ENCODE measurements at places on chromosomes 2 and 18.

- DNase-seq, result no peak
These were observed 540.7 kb upstream of the NETO1 start for GRCh38 chr18:73408469-73408868.

- DNase-seq, result no peak
These were observed 603.7 kb upstream of the GCFC2 start for GRCh38 chr2:76314271-76315020.

- DNase-seq, result no peak
These were observed 61.2 kb downstream of the FARSB start for GRCh38 chr2:222594679-222595078.

DNA sequence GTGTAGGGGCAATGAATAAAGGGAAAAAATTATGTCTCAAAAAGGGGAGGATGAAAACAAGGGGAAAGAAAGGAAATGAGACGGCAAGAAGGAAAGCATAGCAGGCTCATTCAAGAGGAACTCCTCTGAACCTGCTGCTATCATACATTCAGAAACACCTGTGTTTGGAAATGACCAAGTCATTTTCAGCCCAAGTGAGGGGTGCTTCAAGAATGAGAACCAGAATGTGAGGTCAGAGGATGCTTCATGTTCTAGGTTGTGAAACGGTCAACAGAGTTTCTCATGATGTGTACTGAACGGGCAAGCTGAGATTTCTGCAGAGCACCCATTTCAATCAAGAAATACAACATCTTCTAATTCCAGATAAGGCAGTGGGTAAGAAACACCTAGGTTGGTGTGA is 1367.2 kb upstream of the CELF4 start:
- no peak for DNase-seq

DNA sequence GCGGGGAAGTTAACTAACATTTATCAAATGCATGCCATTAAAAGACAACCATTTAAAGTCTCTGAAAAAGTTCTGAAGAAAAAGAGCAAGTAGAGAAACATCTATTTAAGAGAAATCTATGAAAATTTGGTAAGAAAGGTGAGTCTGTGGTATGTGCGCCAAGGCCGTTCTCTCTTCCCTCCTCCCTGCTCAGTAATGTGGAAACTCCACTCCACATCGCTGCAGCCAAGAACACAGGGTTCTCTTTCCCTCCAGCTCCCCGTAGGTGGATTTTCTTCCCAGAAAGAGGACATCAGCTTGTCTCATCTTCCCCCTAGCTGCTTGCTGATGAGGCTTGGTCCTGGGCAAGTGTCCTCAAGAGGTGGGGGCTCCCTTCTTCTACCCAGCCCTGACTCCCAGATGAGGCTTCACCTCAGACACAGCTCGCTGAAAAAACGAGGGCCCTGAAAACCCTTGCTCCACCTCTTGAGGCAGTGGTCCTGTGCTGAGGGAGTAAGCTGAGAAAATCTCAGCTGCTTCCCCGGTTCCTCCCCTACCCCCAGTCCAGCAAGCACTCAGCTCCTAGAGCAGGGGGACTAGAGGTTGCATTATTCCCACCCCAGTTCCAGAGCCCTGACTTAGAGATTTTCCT is 45.8 kb upstream of the PTPRM start:
- DNase-seq, result no peak

DNA sequence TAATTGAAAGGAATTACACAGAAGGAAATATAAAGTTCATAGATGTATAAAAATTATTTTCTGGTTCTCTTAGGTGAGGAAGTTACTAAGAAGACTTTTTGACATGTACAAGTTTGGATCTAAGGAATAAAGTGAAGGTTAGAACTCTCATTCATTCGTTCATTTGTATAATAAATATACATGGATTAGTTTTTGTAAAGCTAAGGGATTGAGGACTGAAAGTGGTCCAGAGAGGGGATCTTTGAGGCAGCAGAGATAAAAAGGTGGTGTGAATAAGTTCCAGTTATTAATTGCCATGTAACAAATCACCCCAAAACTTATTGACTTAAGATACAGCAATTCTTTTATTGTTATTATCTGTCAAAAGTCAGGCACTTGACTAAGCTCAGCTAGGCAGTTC is 110.1 kb upstream of the CELF4 start:
- DNase-seq, result no peak

- peak; percentile 42 for DNase-seq
These were observed 582.4 kb upstream of the RAB6C start for GRCh38 chr2:129396980-129397599.

GRCh38 chr2:142222715-142223114 is 91.9 kb upstream of the LRP1B start:
- no peak for DNase-seq

GRCh38 chr2:143779021-143779420 is 649.8 kb downstream of the ARHGAP15 start:
- DNase-seq, result no peak

GRCh38 chr2:230830428-230830827 is 34.3 kb upstream of the ITM2C start:
- no peak for DNase-seq

DNA sequence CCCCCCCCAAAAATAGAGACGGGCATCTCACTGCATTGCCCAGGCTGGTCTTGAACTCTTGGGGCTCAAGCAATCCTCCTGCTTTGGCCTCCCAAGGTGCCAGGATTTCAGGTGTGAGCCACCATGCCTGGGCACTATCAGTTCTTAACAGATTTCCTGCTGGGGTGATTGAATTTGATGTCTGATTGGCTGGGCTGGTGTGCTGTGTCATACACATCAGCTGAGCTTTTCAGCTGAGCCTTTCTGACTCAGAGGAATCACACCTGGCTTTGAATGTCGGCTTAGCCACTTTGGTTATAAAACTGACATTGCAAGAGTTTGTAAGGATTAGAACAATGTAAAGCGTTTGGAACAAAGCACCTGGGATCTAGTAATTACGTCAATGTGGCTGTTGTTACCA is 18.9 kb downstream of the NCAPH start:
- DNase-seq, result no peak

DNA sequence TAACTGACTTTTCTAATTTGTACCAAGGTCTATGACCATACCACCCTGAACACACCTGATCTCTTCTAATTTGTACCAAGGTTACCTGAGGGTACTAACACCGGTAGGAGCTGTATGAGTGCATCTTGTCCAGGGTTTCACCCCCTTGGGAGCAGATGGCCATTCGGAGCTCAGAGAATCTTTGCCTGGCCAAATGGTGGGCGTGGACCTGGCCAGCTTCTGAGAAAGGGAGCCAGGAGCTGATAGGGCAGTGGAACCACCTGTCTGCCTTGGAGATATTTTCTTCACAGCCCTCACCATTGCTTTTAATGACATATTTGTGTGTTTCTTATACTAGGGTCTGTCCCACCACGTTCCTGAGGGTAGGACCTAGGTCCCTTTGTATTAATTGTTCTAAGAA is 188.9 kb downstream of the LDLRAD4 start:
- DNase-seq, result no peak

DNA sequence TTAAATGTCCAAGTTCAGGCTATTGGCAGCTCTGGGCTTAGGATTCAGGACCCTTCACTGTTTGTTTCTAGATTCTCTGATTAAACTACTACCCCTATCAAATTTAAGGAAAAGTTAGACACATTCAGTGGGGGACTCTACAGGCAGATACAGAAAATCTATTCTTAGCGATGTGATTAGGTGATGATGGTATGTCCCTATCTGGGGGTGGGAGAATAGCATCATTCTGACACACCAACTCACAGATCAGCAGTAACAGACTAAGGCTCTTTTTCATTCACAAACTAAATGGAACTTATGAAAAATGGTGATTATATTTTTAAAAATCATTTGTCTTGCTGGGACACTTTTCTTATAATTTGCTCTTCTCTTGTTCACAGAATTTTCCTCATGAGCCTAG is 232.9 kb upstream of the CDH2 start:
- DNase-seq, result no peak

- no peak for DNase-seq
These were observed 31.4 kb upstream of the RHOB start for GRCh38 chr2:20415511-20415918.

GRCh38 chr2:224586127-224586695 is 1.0 kb upstream of the CUL3 start:
- no peak for DNase-seq

DNA sequence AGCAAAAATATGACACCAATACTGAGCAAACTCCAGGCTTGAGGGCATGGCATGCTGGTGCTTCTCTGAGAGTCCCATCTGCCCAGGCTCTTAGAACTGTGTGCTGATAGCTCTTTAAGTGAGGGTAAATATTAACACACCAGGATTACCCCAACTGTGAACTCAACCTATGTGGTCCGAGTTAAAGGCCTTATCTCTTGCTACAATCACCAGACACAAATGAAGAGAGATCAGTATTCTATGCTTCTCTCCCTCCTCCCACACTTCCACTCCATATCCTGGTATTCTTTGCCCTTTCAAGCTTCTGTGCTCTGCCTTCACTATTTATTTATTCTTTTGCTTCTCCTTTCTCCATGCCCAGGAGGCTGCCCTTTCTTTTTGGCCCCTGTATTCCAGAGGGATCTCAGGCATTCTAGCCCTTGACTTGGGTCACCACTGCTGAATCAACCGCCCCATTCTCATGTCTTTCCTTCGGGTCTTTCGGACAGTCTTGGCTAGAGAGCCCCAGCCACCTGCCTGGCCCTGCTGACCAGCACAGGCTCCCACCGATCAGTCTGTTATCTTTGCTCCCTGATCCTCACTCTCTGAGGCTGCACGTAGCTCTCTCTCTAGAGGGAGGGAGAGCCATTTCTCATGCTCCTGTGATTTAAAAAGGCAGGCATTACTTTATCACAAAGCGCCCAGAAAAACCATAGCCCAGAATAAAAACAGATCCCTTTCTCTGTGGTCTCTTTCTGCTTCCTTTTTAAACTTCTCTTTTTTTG is 17.2 kb upstream of the HK2 start:
- DNase-seq, result no peak

GRCh38 chr18:55088000-55088401 is 128.7 kb upstream of the CCDC68 start:
- no peak for DNase-seq

DNA sequence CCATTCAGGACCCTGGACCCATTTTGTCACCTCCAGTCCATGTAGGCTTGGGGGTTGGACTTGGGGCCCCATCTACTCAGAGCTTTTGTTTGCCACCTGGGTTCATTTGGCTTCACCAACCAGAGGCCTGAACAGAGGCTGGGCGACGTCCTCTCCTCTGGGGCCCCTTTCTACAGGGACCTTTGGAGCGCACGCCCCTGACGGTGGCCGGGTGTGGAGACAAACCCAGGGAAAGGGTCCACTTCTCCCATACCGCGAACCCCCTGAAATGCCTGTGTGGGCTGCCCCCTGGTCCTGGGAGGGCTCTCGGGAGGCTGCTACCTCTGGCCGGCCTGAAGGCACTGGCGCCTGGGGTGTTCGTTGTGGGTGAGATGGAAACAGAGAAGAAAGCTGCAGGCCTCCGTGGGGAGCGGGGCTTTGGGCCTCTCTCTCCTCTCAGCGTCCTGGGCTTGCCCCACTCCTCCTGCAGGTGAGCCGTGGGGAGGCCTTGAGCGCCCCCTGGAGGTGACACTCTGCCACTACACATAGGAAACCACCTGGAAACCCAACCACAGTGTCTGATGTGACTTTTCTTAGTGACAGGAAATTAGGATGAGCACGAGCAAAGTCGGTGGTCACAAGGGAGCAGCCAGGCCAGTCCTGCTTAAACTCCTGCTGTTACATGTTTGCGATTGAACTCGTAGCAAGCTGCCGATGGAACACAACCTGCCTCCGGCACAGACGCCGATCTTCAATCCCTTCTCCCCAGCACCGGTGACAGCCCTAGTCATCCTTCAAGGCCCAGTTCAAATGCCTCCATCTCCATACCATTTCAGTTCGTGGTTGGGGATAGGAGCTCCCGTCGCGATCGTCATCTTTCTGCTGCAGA is 12.0 kb upstream of the NTSR2 start:
- DNase-seq, result peak; percentile 76

- DNase-seq, result no peak
These were observed 94.9 kb downstream of the FHOD3 start for GRCh38 chr18:36392164-36392978.

- DNase-seq, result no peak
These were observed 14.4 kb downstream of the FMNL2 start for GRCh38 chr2:152349416-152349815.

GRCh38 chr2:90079374-90079773 is 1387.9 kb downstream of the RPIA start:
- no peak for DNase-seq

- no peak for DNase-seq
These were observed 31.7 kb upstream of the EIF2AK3 start for GRCh38 chr2:88658881-88659537.

DNA sequence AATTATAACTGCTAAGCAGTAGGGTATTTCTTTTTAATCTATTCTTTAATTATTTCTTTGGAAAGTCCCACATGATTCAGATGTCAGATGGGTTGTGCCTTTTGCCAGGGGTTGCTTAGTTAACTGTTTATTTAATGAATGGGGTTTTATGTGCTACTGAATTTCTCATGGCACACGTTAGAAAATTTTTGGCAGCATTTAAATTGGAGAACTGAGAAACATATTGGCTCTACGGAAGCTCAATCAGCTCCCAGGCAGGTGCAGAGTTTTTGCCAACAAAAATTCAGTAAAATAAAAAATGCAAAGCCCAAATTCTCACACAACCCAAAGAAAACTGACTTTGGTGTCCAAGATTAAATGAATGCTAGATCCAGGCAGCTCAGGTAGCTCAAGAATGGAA is 467.2 kb downstream of the NRXN1 start:
- DNase-seq, result no peak

GRCh38 chr2:85953476-85953875 is 64.7 kb upstream of the ST3GAL5 start:
- no peak for DNase-seq

GRCh38 chr2:241555711-241556110 is 2.8 kb upstream of the BOK start:
- DNase-seq, result no peak

DNA sequence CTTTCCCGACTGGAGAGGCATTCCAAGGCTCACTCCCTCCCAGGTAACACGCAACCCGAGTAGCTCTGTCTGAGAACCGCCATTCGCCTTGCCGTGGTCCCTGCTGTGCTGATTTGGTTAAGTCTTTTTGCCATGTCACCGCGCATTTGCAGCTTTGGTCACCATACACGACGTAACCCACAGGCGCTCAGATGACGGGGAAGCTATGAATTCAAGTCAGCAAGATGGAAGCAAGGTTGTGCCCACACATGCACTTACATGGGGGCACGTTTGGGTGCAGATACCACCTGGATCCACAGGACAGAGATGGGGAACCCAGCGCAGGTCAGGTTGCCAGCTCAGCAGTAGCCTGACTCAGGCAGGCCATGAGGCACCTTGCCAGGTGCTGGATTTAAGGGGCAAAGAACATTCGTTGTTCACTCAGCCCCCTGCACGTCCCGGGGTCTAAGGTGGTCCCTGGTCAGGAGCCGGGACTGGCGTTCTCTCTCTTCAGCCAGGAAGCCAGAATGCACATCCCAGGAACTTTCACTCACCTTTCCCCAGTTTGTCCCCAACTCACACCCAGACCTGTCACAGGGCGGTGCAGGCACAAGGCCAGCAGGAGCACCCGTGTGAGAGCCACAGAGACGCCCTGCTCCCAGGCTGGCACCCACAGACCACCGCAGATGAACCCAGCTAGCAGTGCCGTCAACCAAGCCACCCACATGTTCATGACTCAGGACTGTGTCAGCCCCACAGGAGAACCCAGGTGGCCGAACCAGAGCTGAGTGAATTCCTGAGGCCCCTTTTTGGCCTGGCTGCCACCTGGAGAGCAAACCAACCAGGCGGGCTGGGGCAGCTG is 19.9 kb downstream of the SNED1 start:
- no peak for DNase-seq

GRCh38 chr2:49804111-49804510 is 649.8 kb upstream of the FSHR start:
- no peak for DNase-seq

All from nephron progenitor cell (in vitro differentiated cells).